ENCODE measurements at places on chromosomes 12 and 14.

- no peak for DNase-seq
These were observed 40.8 kb downstream of the GALNT16 start for GRCh38 chr14:69300601-69301221.

DNA sequence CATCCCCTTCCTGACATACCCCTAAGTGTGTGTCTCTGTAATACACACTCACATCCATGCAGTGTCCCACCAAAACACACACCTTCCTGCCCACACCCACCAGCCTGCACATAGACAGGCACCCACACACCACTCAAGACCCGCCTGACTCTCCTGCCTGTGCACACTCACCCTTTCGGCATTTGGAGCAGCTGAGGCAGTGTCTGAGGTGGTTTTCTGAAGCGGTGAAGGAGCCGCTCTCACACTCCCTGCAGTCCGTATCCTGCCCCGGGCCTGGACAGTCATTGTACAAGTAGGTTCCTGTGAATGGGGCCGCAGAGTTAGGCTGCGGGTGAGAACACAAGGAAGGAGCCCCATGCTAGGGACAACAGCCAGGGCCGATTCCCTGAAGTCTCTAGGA is 8.3 kb downstream of the TNFRSF1A start:
- DNase-seq: no peak

DNA sequence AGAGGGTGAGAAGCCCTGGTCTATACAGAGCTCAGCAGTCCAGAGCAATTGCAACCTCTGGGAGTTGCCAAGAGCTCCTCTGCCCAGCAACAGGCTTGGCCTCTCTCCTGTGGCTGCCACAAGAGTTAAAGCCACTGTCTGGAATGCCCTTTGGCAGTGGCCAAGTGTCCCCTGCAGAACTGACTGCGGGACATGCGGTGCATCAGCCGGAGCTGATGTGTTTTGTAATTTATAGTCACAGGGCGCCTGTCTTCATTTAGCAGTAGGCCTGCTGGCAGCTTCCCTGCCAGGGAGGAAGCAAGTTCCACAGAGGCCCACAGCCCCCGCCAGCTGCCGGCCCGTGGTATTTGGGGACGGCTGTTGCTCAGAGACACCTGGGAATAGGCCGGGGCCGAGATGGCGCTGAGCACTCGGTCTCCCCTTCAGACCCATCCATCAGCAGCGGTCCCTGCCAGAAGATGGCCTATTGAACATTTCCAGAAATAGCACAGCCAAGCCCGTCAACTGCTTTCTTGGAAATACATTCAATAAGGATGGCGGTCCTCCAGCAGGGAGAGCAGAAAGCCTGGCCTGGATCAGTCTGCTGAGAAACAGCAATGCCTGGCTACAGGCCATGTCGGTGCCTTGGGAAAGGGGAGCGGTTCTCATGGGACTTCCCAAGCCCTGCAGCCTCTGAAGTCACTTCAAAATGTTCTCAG is 217.4 kb downstream of the CRADD start:
- no peak for DNase-seq

DNA sequence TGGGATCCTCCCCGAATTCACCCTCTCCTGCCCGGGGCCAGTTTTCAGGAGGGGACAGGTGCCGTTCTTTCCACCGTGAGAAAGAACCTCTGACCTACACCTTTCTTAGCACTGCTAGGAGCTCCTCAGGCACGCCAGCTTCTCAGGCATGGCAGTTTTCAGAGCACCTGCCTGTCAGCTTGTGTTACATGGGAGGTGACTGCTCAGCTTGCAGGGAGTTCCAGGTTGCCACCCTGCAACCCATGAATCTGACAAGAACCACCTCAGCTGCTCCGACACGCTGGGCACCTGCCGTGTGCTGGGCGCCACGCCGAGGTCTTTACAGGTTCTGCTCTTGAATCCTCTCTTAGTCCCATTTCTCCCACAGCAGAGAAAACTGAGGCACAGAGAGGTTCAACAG is 12.9 kb downstream of the BRI3BP start:
- no peak for DNase-seq

DNA sequence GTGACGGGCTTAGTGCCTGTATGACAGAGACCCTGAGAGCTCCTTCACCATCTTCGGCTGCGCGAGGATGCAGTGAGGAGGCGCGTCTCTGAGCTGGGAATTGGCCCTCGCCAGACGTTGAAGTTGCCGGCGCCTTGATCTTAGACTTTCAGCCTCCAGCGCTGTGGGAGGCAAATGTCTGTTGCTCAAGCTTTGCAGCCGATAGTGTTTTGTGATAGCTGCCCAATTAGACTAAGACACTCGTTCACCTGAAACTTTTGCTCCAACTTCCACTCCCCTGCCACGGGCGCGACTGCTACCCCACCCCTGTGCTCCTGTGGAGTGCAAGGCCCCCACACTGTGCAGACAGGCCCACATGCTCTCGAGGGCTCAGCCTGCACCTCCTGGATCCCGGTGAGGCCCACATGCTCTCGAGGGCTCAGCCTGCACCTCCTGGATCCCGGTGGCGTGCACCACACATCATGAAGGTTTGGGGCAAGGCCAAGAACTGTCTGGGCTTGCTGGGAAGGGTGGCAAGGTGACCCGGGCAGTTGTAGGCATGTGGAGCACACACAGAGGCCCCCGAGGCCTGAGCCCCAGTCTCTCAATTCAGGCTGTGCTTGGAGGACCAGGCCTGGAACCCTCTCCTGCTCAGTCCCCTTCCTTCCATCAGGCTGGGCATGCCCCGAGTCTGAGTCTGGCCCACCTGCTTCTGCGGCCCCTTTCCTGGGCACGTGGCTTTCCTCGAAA is 324.6 kb downstream of the TMEM121 start:
- DNase-seq: no peak

GRCh38 chr14:38856798-38857197 is 246.2 kb downstream of the SEC23A start:
- DNase-seq: no peak

DNA sequence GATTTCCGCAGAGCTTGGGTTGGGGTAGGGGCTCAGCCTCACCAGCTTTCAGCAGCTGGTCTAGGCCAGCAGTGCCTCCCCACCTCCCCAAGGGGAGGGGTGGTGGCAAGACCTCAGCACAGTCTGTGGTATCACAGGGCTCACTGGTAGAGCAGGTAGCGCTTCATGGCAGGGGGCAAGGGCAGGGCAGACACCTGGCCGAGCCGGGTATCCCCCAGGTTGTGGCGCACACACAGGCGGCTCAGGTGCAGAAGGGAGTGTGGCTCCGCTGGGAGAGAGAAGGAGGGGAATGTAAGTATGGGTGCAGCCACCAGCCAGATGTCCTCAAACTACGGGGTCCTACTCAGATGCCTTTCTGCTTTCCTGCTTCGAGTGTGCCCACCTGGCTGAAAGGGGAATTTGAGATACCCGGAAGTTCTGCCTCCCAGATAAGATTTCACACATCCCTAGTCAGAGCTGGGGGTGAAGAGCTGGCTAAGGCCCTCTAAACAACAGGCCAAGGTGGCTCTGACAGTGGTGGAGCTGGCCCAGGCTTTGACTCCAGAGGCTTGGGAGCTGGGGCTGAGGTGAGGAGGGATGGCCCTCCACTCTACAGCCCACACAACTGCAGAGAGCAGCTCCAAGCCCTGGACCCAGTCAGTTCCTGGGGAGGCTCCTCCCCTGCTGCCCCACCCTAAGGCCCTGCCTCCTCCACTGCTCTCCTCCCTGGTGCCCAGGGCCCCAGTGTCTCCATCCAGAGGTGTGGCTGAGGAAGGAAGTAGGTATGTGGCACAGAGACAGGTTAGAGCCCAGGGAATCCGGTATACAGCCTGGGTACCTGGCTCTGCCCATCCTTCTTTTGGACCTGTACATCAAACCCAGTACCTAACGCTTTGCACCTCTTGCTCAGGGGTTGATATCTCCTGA is 1.8 kb downstream of the SPSB2 start:
- no peak for DNase-seq

Measured in glomerular endothelial cell (primary cell).